Camera-type eye (tissue), 1 donor: ENCODE measurements at places on chromosomes 16 and 17. TPM values are rescaled to one million over a fixed set of nuclear protein-coding genes. Genes with fewer than 3 reads are reported as not detected.

ACSM2A gene
- total RNA-seq, result not detected

CACNG1 gene
- total RNA-seq, result 0.82 TPM

TBC1D24 gene
- total RNA-seq, result 46.5 TPM

GNG13 gene
- 3.8 TPM for total RNA-seq

TLCD2 gene
- 4.1 TPM for total RNA-seq
